ENCODE measurements at places on chromosomes 11 and 22. TPM values are rescaled to one million over a fixed set of nuclear protein-coding genes. Genes with fewer than 3 reads are reported as not detected.

The HPX gene
- total RNA-seq = 1.4 TPM

The OR51I1 gene
- 7.2 TPM for total RNA-seq

The KCNE3 gene
- 6.2 TPM for total RNA-seq

GRCh38 chr22:36387709-36387958 lies 133 bp downstream of the MYH9 start:
- no peak for DNase-seq

- no peak for DNase-seq
Measured at GRCh38 chr11:72338741-72339140, 94.8 kb upstream of the PHOX2A start.

GRCh38 chr22:19873138-19873959 lies 18.7 kb upstream of the GNB1L start:
- no peak for DNase-seq

DNA sequence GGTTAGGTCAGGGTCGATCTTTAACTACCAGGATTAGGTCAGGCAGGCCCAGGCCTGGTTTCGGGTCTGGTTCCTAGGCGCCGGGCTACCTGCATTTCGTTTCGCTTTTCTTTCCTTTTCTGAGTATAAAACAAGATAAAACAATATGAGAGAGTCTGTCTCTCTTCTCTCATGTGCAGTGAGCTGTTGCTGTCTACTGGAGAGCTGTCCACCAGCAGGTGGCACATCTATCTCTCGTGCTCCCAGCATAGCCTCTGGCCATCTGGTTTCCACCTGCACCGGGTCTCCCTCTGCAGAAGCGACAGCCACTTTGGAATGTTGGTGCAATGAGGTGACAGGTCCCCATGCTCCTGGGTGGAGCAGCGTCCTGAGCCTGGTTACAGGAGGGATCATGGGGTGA lies 27.6 kb downstream of the RIBC2 start:
- DNase-seq = no peak

- DNase-seq = no peak
Measured at GRCh38 chr11:96154802-96155520, 188.0 kb downstream of the MAML2 start.

DNA sequence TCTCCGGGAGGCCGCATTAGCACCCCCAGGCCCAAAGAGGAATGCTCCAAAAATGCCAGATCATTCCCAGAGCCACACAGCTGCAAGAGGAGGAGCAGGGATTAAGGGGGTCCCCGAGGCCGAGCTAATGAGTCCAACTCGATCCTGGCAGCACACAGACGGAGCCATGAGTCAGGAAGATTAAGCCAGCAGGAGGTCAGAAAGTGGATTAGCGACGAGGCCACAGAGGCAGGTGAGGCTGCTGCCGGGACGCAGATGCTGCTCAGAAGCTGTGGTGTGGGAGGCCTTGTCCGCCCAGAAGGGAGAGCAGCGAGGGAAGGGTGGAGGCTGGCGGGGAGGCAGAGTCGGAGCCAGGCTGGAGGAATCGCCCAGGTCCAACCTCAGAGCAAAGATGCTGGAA lies 120.5 kb downstream of the SHANK2 start:
- no peak for DNase-seq

DNA sequence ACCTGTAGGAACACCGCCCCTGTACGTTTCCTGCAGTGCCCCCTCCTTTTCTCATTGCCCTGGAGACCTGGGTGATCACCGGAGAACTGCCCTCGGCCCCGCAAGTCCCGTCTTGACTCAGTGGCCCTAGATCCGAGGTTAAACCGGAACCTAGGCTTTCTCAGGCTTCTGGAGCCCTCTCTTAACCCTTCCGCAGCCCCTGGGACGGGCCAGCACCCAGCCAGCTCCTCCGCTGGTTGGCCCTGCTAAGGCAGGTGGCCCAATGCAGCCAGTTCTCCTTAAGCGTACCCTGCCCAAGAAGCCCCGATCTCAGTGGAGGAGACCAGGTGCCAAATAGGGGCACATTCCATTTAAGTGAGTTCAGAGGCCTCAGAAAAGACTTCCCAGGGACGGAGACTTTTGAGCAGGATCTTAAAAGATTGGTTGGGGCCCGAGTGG lies 776 bp downstream of the NLRX1 start:
- DNase-seq = no peak

All from K562 (cell line).